ENCODE measurements at places on chromosomes 16 and 17. TPM values are rescaled to one million over a fixed set of nuclear protein-coding genes. Genes with fewer than 3 reads are reported as not detected.

GRCh38 chr16:3961449-3961849, 80.9 kb upstream of the CREBBP start:
- DNase-seq = no peak

GRCh38 chr16:16096121-16096857, 127.0 kb downstream of the ABCC6 start:
- no peak for DNase-seq

DNA sequence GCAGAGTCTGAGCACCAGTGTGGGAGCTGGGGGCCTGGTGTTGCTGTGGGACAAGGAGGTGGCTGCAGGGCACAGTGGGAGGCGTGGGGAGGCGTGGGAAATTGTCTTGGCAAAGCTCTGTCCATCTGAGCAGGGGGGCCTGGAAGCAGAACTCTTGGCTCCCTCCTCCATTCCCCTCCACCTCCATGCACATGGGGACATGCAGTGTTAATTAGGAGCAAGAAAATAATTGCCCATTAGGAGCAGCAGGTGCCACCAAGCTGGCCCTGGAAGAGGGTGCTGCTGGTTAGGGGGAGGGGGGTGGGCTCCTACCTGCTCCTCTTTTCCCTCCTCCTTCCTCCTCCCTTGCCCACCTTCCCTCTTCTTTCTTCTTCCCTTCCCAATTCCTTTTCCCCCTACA, 4.5 kb downstream of the TTYH2 start:
- no peak for DNase-seq

GRCh38 chr16:21300309-21301167, 22.4 kb upstream of the CRYM start:
- peak; percentile 82 for DNase-seq

DNA sequence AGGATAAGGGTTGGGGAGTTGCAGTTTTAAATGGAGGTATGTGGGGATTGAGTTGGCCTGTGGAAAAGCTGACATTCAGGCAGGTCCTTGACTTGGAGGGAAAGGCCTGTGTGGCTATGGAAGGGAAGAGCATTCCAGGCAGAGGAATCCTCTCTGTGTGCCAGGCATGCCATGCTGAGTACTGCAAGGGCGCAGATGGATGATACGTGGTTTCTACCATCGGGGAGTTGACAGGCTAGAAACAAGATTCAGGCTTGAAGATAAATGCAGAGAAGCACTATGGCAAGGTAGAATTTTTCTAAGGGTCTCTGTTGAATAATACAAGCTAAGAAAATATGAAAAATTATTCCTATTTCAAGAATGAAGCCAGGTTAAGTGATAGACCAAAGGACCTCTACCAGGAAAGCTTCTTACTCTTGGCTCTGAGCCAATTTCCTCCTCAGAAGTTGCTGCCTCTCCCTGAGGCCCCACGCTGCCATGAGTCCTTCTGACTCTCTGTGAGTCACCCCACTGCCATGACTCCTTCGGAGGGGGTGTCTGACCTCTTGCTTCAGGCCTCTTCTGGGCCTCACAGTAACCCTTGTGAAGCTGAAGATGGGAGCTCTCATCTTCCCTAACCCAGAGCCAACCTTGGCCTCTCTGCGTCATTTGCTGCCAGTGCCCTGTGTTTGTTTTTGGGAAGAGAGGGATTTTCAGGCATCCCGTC, 75.8 kb downstream of the WNT3 start:
- peak; percentile 10 for DNase-seq

- DNase-seq = no peak
These were observed 13.8 kb upstream of the TCF25 start for GRCh38 chr16:89859615-89860007.

Gene NDUFB10
- 63.4 TPM for total RNA-seq

- peak; percentile 60 for DNase-seq
These were observed at the start of gene NETO2 for GRCh38 chr16:47143677-47144558. TSS of gene NETO2 (minus strand) at chr16:47143945. CDS start at chr16:47143612, 333 bp downstream.

DNA sequence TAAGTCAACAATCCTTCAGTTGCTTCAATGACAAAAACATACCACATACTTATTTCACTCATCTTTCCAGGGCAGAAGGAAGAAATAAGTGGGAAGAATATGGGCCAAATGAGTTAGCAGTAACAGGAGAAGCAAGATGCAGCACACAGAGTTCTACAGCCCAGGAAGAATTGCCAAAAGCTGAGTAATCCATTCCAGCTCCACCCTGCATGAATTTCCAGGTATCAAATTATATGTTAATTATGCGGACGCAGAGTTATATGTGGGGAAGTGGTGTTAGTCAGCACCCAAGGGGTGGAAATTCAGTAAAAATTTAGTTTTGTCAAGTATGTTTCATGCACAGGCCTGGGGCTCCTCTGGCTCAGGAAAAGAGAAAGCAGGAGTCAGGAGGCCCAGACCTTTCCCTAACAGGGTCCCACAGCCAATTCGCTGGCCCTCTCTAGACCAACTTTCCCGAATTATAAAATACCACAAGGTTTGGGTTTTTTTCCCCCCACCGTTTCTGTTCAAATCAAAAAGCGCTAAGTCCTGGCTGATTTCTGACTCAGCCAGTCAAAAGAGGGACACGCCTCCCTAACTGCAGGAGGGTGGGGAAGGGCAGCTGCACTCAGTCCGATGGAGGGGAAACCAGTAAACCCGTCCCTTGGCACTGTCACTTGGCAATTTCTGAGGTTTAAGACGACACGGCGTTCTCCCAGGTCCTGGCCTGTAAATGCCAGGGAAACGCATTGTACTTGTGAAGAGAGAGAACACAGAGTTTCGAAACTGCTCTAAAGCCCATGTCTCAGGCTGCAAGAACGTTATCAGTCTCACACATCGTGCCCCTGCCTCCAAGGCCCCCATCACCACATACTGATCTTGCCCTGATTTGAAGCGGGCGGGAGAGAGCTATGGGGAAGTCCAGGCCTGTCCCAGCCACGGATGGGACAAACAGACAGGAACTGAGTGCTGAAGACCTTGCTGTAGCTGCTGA, 58.1 kb downstream of the ZFHX3 start:
- DNase-seq = no peak

DNA sequence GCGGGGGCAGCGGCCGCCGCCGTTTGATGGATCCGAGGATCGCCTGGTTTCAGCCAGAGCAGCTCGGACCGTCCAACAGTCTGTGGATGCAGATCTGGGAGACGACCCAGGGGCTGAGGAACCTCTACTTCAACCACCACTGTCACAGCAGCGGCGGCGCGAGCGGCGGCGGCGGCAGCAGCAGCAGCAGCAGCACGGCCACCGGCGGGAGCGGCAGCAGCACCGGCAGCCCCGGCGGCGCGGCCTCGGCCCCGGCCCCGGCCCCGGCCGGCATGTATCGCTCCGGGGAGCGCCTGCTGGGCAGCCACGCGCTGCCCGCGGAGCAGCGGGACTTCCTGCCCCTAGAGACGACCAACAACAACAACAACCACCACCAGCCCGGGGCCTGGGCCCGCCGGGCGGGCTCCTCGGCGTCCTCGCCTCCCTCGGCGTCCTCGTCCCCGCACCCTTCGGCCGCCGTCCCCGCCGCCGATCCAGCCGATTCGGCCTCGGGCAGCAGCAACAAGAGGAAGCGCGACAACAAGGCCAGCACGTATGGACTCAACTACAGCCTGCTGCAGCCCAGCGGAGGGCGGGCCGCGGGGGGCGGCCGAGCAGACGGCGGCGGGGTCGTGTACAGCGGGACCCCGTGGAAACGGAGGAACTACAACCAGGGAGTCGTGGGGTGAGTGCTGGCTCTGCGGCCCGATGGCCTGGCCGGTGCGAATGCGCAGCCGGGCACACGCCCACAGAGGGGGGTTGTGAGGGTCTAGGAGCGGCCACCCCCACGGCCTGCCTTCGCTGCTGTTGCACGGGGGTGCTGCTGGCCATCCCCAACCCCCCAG, 702 bp downstream of the TENT4B start:
- peak; percentile 46 for DNase-seq

Gene TSR3
- 34.4 TPM for total RNA-seq

- DNase-seq = no peak
These were observed 42.7 kb upstream of the ICAM2 start for GRCh38 chr17:64063088-64063487.

Gene TEKT5
- not detected for total RNA-seq

GRCh38 chr17:7336240-7337175, at the start of gene ACAP1:
TSS of gene ACAP1 (plus strand) at chr17:7336529. CDS start at chr17:7336735, 206 bp downstream.
- peak; percentile 77 for DNase-seq

DNA sequence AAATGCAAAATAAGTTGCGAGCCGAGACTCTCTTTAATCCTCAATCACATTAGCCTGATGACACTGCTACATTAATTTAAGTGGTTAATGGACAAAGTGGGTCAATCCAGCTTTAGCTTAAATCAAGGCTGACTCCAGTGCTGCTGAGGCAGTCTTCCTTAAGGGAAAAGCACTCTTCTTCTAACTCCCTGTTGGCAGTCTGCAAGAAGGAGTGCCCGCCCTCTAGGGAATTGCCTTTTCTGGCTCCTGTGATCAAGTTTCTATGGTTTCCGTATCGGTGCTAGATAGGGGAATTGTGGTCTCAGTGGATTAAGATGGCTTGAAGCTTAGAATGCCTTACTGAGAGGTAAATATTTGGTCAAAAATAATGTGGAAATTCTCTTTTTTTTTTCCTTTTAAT, 41.0 kb downstream of the HS3ST3B1 start:
- no peak for DNase-seq

Gene CCDC154
- total RNA-seq = 3.6 TPM

DNA sequence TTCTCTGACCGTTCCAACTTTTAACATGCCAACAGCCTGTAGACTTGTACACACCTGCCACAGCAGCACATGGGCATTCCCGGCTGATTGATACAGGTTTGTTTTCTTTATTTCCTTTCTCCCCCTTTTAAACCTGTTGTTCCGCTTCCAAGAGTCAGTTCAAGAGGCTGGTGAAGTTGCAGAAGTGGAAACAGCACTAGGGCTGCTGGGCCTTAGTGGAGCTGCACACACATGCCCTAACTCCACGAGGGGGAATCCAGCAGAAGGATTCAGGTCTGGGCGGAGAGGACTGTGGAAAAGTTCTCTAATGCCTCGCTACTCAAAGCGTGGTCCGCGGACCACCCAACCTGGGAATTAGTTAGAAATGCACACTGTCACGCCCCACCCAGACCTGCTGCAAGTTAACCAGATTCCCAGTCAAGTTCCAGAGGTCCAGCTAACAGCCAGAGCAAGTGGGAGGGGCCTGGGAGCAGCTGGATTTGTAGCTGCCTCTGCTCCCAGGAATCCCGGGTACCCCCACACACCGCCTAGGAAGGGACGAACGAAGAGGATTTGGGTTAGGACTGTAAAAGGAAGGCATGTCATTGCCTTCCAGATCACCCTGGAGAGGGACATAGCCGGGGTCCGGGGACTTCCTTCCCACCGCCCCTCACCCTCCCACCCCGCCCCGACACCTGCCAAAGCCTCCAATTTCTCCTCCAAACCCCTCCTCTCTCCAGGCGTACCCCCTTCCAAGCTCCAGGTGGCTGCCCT, 542 bp downstream of the SLC39A11 start:
- peak; percentile 4 for DNase-seq

- no peak for DNase-seq
These were observed 195.0 kb upstream of the MAF start for GRCh38 chr16:79795556-79795955.

DNA sequence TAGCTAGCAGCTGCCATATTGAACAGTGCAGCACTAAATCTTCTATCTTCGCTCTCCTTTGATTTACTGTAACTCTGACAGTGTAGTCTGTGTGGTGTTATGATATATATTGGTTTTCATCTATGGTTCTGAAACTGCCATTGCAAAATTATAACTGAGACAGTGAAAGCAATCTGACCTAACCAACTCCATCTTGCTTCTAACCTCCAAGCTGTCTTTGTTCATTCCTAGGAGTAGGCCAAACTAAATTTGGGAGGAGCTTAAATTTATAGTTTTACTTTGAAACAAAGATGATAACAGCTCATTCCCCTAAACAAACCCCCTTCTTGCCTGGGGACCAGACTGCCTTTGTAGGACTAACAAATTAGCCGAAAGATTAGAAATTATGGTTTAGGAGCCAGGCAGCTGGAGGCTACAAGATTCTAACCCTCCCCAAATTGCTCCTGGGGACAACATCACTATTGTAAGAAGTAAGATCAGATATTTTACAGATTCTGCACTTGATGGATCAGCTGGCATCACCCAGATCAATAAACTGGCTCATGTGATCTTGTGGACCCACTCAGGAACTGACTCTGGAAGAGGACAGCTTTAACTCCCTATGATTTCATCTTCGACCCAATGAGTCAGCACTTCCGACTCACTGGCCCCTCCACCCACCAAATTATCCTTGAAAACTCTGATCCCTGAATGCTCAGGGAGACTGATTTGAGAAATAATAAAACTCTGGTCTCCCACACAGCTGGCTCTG, 47.0 kb upstream of the FBXO47 start:
- no peak for DNase-seq

GRCh38 chr16:57960826-57961472, 10.0 kb downstream of the CNGB1 start:
- no peak for DNase-seq

DNA sequence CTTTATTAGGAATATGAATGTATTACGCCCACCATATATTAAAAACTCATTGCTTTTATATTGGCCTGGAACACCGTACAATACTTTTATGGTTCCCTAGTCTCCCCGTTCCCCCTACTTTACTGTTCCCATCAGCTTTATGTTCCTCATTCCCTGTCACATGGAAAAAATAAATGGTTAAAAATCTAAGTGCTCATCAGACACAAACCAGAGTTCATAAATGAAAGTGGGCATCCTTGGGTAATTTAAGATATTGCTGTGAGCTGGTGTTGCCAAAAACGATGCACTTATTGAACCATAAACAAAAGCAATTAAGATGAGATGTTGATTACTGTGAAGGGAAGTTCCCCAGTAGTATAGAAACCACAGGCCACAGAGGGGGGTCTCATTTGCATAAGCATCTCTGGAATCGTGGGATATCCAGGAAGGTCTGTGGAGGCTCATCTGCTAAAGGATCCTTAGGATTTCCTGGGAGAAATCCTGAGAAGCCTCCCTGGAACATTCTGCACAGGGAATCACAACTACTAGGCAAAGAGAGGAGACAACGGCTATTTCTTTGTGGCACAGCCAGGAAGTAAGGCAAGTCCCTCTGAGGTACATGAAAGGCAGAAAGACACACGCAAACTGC, 591.4 kb upstream of the CDH11 start:
- no peak for DNase-seq

DNA sequence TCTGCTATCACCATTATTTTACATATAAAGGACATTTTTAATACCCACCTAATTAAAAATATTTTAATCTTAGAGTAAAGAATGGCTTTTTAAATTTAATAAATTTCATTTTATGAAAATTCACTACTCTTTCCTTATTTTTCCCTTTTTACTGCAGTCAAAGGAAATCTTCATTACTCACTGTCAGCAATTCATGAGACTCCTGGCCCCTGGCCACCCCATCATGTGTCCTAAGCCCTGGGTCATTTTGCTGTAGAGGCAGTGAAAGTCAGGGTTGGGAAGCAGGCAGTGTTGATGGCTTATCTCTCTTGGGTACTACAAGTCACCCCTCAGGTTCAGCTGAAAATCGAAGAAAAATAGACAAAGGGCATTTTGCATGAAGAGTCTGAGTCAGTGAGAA, 468.6 kb upstream of the CCL2 start:
- no peak for DNase-seq
